ENCODE measurements at places on chromosomes 16 and 17.

DNA sequence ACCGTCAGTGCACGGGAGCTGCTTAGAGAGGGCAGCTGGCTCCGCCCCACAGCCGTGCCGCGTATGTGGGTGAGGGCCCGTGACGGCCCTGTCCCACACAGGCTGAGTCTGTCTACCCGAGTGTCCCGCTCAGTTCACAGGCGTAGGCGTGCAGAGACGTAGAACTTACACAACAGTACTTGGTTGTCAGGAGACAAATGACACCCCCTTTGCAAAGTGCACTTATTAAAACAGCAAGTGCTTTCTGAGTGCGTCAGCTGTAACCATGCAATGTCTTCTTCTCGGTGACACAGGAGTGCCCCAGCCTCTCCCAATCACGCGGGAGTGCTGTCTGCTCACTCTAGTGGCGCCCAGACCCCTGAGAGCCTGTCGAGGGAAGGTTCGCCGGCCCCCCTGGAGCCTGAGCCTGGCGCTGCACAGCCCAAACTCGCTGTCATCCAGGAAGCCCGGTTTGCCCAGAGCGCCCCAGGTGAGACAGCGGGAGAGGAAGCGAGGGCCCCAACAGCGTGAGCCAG is 64.2 kb downstream of the FOXK2 start:
- no peak for DNase-seq

DNA sequence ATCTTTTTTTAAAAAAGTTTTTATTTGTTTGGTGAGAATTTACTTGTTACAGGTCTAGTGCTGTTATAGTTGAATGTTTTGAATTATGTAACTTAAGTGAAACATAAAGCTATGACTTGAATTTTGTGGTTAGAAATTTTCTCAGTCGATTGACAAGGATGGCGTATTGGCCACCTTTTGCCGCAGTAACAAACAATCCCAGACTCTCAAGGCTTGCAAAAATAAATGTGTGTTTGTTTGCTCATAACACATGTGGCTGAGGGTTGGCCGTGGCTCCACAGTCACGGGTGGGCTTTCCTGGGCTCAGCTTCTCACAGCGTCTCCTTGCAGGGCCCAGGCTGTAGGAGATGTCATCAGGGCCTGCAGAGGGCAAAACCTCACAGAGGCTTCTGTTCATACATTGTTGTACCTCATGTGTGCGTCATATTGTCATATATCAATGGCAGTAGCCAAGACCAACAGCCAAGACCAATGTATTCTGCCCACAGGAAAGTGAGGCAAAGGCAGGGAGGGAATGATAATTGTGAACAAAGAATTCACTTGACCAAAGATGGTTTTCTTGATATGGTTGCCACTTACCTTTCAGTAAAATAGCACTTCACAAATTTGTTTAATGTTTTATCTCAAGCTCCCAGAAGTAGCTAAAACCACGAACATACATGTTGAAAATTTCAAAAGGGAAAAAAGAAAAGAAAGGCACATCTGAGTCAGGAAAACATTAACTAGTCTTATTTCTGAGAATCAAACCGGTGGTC is 93.5 kb downstream of the WWOX start:
- DNase-seq: no peak

DNA sequence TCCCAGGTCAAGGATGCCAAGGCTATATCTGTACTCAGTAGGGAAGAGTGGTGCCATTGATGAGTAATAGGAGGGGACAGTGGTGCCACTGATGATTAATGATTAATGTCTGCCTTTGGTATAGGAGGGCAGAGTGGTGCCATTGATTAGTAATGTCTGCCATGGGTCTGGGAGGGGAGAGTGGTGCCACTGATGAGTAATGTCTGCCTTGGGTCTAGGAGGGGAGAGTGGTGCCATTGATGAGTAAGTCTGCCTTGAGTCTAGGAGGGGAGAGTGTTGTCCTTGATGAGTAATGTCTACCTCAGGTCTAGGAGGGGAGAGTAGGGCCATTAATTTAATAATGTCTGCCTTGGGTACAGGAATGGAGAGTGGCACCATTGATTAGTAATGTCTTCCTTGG is 507.8 kb upstream of the EEF2KMT start:
- no peak for DNase-seq

DNA sequence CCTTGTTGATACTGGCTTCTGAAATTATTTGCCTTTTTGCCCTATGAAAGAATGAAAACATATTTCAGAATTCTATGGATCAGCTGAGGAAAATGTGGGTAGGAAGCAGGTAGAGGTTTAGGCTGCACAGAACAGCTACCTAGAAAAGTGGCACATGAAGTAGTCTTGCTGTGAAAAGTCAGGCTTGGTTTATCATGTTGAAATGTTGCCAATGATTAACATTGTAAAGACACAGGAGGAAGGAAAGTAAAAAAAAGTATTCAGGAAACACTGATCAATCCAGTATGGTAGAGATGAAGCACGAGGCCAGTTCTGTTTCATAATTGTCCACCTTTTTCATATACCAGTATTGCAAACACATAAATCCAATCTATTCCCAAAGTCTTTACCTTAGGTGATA is 29.9 kb downstream of the ABCA6 start:
- DNase-seq: no peak

GRCh38 chr16:70737377-70738082 is 51.7 kb upstream of the MTSS2 start:
- peak; percentile 93 for DNase-seq

GRCh38 chr16:175011-175949 is 1.2 kb upstream of the HBA1 start:
- DNase-seq: no peak

GRCh38 chr17:77962348-77962747 is 3.8 kb downstream of the TNRC6C start:
- DNase-seq: no peak

GRCh38 chr16:27698266-27698665 is 148.3 kb downstream of the KATNIP start:
- DNase-seq: no peak

- DNase-seq: no peak
These were observed 3.5 kb upstream of the TSPOAP1 start for GRCh38 chr17:58331815-58332777.

DNA sequence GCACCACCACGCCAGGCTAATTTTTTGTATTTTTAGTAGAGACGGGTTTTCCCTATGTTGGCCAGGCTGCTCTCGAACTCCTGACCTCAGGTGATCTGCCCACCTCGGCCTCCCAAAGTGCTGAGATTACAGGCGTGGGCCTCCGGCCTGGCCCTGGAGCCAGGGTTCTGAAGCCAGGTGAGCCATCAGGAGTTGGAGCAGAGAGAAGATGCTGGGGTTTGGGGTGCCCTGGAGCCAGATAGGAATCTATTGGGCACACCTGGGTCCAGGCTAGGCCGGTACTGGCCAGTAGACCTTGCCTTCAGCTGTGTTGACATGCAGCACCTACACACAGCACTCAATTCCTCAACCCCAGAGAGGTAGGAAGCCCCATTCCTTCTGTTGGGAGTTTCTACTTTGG is 5.4 kb upstream of the CD300A start:
- no peak for DNase-seq

GRCh38 chr16:31215287-31216162 is 1.4 kb downstream of the PYDC1 start:
- DNase-seq: peak; percentile 83

DNA sequence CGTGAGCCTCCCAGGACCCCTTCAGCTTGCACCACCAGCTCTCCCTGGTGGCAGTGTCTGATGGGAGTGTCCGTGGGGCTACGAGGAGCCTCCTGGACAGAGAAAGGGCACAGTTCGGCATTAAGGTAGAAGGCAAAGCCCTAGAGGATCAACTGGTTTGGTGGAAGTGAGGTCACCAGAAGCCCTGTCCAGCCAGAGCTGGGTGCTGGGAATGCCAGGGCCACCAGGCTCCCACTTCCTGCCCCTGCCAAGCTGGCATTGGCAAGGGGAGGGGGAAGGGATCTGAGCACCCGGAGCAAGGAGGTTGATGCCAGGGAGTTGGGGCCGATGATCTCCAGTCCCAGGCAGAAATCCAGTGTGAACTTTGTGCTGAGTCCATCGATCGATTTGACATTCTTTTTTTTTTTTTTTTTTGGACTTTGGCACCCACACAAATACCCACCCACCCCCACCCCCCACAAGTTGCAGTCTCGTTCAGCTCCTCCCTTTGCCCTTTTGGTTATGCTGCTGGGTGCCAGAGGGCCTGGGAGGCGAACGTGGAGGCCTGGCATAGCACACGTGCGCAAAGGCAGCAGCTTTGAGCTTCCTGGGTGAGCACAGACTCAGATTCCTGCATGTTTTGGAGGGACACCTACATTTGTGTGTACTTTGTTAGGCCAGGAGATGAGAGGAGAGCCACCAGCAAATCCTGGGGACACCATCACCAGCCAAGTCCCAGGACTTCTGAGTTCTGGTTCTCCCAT is 2.1 kb downstream of the NHERF1 start:
- DNase-seq: no peak

DNA sequence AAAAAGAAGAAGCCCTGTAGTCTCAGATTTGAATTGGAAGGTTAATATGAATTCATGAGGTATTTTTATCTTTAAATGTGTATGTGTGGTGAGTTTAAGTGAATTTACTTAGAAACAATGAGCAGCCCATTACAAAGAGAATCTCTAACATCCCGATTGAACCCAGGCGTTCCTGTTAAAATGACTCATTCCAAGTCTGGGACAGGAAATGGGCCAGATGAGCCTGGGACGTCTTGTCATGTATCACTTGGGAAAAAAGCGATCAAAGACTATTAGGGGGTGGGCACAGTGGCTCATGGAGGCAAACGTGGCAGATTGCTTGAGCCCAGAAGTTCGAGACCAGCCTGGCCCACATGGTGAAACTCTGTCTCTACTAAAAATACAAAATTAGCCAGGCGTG is 81.6 kb downstream of the SEC14L1 start:
- peak; percentile 25 for DNase-seq

GRCh38 chr17:16617481-16618060 is 36.1 kb downstream of the ZNF624 start:
- DNase-seq: no peak

DNA sequence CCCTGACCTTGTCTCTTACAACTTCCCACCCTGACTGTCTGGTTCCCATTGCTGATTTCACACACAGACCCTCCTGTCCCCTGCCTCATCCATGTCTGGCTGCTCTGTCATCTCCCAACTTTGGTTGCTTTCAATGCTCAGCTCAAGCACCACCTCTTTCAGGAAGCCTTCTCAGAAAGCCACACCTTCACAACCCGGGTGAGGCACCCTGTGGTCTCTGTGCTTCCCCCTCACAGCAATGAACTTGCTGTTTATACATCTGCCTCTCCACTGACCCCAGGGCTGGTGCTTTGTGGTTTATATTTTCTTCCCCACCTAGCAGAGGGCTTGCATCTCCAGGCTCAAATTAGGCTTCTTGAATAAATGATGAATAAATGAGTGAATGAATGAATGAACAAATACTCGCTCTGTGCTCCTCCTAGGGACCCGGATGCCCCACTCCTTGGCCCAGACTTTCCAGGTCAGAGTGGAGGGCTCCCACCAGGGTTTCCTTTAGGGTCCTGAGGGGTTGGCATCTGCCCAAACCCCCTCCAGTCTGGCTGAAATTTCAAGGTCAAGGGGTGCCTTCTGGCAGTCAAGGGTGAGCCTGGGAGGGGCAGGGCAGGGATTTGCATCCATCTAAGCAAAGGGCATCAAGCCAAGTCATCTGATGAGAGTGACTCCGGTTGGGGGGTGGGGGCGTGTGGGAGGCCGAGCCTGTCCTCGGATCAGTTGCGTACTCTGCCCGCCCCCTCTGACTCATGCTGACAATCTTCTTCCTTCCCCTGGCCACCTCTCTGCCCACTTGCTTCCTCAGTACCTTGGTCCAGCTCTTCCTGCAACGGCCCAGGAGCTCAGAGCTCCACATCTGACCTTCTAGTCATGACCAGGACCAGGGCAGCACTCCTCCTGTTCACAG is at the start of gene ITGAX:
Gene ITGAX, plus strand, starts transcription at position 783 of the 898 bp plus-strand sequence. Its CDS starts 79 bp downstream, at position 862.
- DNase-seq: no peak

DNA sequence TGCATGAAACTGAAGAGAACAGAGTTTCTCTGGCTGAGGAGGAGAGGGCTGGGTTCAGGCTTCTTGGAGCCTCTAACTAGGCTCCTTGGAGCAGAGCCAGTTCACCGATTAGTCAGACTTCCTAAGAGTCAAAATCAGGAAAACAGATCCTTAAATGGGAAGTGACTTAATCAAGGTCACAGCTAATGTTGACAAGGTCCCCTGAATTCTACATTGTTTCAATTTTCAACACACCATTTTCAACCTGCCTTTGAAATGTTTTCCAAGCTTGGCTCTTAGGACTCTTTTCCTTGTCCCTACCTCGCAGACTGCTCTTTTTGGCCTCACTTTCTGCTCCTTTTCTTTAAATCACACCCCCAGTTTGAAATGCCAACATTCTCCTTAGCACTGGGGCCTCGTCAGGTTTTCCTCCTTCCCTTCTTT is 16.3 kb downstream of the MYL4 start:
- DNase-seq: peak; percentile 66

GRCh38 chr16:49552313-49552928 is 178.8 kb downstream of the C16orf78 start:
- DNase-seq: no peak

DNA sequence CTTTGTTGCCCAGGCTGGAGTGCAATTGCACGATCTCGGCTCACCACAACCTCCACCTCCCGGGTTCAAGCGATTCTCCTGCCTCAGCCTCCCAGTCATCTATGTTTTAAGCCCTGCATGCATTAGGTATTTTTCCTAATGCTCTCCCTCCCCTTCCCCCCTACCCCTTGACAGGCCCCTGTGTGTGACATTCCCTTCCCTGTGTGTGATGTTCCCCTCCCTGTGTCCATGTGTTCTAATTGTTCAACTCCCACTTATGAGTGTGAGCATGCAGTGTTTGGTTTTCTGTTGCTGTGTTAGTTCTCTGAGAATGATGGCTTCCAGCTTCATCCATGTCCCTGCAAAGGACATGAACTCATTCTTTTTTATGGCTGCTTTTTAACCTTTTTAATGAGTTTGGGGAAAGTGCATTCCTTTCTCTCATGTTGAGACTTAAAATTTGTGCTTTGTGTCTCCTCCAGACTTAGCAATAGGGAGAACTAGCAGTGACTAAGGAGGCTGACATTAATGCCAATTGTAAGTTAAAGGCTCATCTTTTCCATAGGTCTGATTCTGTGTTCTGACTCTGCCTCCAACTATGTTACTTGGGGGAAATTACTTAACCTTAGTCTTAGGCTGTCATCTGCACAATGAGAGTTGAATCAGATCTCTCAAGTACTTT is 17.7 kb upstream of the PHAF1 start:
- peak; percentile 84 for DNase-seq
